ENCODE measurements at places on chromosomes 2 and 18.

- no peak for DNase-seq
- H3K4me3 ChIP-seq = no peak overlapping the region
- H3K27ac ChIP-seq = no peak overlapping the region
Measured at GRCh38 chr2:129812071-129812470, 167.4 kb upstream of the RAB6C start.

DNA sequence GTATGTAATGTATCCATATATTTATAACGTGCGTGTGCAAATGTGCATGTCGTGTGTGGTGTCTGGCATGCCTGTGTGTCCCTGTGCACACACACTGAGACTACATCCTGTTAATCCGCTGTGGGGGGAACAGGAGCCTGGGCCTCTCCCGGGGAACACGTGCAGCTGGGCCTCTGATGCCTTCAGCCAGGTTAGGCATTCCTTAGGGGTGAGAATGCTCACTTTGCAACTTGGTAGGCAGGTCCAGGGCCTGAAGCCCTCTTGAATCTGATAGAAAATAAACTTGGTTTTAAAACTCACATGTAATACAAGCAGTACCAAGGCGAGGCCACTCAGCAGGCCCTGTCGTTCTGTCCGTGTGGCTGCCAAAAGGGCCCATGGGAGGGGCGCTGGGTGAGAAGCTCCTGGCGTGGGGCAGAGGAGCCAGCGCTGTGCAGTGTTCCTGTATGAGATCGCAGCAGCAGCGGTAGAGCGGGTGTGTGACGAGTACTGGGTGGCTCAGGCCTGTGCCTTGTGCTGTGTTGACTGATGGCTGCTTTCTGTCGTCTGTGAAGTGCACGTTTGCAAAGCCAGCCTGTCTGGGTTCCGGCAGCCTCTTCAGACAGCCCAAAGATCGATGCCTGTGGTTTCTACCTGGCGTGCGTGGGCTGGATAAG is 16.2 kb downstream of the SALL3 start:
- DNase-seq = no peak
- H3K4me3 ChIP-seq = no peak overlapping the region
- no peaks in the 10 kb centered on the region for H3K4me1 ChIP-seq
- H3K36me3 ChIP-seq = peaks cover 1% of the 10 kb centered on the region
- peaks cover 5% of the 10 kb centered on the region for H3K27me3 ChIP-seq

DNA sequence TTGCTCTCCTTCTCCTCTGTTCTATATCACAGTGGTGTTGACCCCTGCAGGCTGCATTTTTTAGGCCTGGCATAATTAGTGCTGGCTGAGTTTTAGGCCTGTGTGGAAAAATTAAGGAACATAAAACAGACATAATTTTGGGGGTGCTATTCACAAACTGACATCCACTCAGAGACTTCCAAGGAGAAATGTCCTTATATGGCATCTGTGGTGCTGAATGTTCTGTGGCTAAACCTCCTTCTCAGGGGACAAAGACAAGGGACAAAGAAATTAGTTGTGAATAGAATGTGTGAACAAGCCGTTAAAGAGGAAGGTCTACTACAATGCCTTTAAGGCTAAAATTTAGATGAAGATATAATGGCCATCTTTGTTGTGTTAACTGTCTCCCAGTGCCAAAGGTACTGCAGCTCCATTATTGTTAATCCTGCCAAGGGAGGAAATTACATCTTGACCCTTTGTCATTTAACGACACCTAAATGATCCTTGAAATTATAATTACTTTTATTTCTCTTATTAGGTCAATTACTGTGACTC is 870.0 kb upstream of the CHAC2 start:
- DNase-seq = no peak
- H3K4me3 ChIP-seq = no peak overlapping the region
- no peak overlapping the region for H3K27ac ChIP-seq
- no peaks in the 10 kb centered on the region for H3K27me3 ChIP-seq
- no peaks in the 10 kb centered on the region for H3K4me1 ChIP-seq

- no peaks in the 10 kb centered on the region for H3K36me3 ChIP-seq
- no peaks in the 10 kb centered on the region for H3K4me1 ChIP-seq
- DNase-seq = no peak
- H3K27me3 ChIP-seq = no peaks in the 10 kb centered on the region
- H3K27ac ChIP-seq = no peak overlapping the region
Measured at GRCh38 chr2:10426726-10427617, 21.2 kb downstream of the ODC1 start.

DNA sequence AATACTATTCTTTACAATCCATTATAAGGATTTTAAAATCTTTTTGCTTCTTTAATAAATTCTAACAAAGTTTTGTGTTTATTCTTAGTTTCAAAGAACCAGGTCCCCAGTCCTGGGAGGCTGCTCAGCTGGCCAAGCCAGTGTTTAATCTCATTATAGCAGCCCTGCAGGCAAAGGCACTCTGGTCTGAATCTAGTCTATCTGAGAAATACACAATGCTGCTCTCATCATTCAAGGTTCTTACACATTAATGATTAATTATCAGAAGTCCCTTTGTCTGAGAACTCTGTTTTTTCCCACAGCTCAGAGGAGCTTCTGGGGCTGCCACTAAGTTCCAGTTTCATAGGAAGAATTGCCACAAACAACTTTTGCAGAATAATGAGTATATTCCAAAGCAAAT is 27.7 kb downstream of the KCTD18 start:
- no peak overlapping the region for H3K27ac ChIP-seq
- H3K27me3 ChIP-seq = no peaks in the 10 kb centered on the region

GRCh38 chr2:55252832-55253231 is 16.2 kb downstream of the MTIF2 start:
- no peak overlapping the region for H3K4me3 ChIP-seq
- H3K4me1 ChIP-seq = peaks cover 6% of the 10 kb centered on the region
- H3K36me3 ChIP-seq = peaks cover 29% of the 10 kb centered on the region
- H3K27ac ChIP-seq = no peak overlapping the region

GRCh38 chr18:38810789-38811188 is 1245.2 kb upstream of the CELF4 start:
- no peaks in the 10 kb centered on the region for H3K27me3 ChIP-seq
- no peak for DNase-seq
- no peak overlapping the region for H3K4me3 ChIP-seq
- no peaks in the 10 kb centered on the region for H3K36me3 ChIP-seq

GRCh38 chr2:96143231-96143847 is 1.9 kb downstream of the DUSP2 start:
- peaks cover 18% of the 10 kb centered on the region for H3K36me3 ChIP-seq
- H3K4me1 ChIP-seq = peaks cover 55% of the 10 kb centered on the region
- no peak for DNase-seq
- peak overlapping the region; percentile 70 for H3K27ac ChIP-seq
- no peaks in the 10 kb centered on the region for H3K27me3 ChIP-seq
- H3K4me3 ChIP-seq = peak overlapping the region; percentile 84

DNA sequence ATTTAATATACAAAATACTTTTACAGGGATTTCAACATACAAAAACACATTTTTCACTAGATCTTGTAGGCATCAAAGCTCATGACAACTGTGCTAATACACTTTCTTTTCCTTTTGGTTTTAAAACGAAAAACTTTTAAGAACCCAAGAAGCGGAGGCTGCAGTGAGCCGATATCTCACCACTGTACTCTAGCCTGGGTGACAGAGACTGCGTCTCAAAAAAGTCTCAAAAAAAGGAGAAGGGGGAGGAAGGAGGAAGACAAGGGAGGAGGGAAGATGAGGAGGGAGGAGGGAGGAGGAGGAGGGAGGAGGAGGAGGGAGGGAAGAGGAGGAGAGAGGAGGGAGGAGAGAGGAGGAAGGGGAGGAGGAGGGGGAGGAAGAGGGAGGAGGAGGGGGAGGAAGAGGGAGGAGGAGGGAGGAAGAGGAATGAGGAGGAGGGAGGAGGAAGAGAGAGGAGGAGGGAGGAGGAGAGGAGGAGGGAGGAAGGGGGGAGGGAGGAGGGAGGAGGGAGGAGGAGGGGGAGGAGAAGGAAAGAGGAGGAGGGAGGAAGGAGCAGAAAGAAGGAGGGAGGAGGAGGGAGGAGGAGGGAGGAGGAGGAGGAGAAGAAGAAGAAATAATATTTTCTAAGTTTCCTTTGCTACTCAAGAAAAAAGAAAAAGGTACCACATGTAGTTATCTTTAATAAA is 13.8 kb downstream of the ROCK2 start:
- no peaks in the 10 kb centered on the region for H3K4me1 ChIP-seq
- no peaks in the 10 kb centered on the region for H3K27me3 ChIP-seq
- H3K4me3 ChIP-seq = no peak overlapping the region
- no peak overlapping the region for H3K27ac ChIP-seq
- H3K36me3 ChIP-seq = peaks cover 4% of the 10 kb centered on the region

DNA sequence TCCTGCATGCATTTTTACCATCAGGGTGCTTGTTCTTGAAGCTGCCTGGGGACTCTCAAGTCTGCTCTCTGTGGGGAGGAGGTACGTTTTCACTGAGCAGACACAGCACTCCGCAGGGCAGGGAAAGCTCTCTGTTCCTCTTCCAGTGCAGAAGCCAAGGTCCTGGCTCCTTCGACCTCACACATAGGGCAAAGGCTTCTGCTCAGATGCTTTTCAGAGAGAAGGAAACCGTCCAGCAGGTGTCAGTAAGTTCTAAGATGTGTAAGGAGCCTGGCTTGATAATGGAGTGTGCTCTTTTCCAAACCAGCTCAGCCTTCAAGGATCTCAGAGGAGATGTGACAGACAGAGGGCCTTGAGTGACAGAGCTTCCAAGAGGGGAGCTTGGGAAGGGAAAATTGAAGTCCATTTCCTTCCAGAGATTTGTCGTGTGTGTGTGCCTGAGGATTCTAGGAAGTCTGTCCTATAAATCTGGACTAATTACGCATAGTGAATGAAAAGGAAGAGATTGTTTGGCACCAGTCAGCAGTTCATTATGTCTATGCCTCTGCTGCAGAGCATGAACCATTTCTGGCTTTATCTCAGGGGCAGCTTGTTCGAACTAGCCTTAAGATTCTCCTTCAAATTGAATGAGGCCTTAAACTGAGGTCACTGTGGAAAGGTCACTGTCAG is 67.3 kb upstream of the UPP2 start:
- H3K4me1 ChIP-seq = no peaks in the 10 kb centered on the region
- DNase-seq = no peak
- H3K27ac ChIP-seq = no peak overlapping the region
- no peak overlapping the region for H3K4me3 ChIP-seq
- H3K27me3 ChIP-seq = peaks cover 37% of the 10 kb centered on the region

- H3K4me1 ChIP-seq = no peaks in the 10 kb centered on the region
- H3K4me3 ChIP-seq = no peak overlapping the region
- H3K27me3 ChIP-seq = no peaks in the 10 kb centered on the region
- DNase-seq = no peak
- no peak overlapping the region for H3K27ac ChIP-seq
- H3K36me3 ChIP-seq = no peaks in the 10 kb centered on the region
Measured at GRCh38 chr2:14256890-14257289, 375.6 kb upstream of the LRATD1 start.

DNA sequence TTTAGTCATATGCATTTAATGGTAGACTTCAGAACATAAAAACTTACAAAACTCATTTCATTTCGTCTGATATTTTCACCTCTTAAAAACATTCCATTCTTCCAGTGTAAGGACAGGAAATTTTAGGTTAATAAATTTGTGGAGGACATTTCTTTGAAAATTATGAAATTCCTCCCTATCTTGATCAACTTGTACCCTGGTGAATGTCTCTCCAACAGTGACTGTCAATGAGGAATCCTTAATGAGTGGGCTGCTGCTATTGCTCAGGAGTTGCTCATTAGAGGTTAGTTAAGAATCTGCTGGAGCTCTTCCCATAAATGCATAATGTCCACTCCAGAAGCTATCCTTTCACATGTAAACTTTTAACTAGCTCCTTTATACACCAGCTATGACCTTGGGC is 69.1 kb downstream of the LRP1B start:
- no peak overlapping the region for H3K4me3 ChIP-seq
- DNase-seq = no peak
- H3K4me1 ChIP-seq = no peaks in the 10 kb centered on the region

GRCh38 chr2:151297882-151298281 is 8.4 kb upstream of the NMI start:
- H3K4me1 ChIP-seq = peaks cover 11% of the 10 kb centered on the region
- peaks cover 2% of the 10 kb centered on the region for H3K27me3 ChIP-seq
- DNase-seq = no peak
- H3K27ac ChIP-seq = no peak overlapping the region

GRCh38 chr2:47519604-47520301 is 116.8 kb downstream of the MSH2 start:
- no peaks in the 10 kb centered on the region for H3K27me3 ChIP-seq
- H3K4me3 ChIP-seq = peak overlapping the region; percentile 69
- peak overlapping the region; percentile 62 for H3K27ac ChIP-seq
- no peak for DNase-seq
- no peaks in the 10 kb centered on the region for H3K36me3 ChIP-seq

- no peak for DNase-seq
- peaks cover 10% of the 10 kb centered on the region for H3K27me3 ChIP-seq
- no peak overlapping the region for H3K27ac ChIP-seq
- no peaks in the 10 kb centered on the region for H3K4me1 ChIP-seq
- no peak overlapping the region for H3K4me3 ChIP-seq
- H3K36me3 ChIP-seq = peaks cover 2% of the 10 kb centered on the region
Measured at GRCh38 chr2:71631411-71631931, 178.1 kb downstream of the DYSF start.

DNA sequence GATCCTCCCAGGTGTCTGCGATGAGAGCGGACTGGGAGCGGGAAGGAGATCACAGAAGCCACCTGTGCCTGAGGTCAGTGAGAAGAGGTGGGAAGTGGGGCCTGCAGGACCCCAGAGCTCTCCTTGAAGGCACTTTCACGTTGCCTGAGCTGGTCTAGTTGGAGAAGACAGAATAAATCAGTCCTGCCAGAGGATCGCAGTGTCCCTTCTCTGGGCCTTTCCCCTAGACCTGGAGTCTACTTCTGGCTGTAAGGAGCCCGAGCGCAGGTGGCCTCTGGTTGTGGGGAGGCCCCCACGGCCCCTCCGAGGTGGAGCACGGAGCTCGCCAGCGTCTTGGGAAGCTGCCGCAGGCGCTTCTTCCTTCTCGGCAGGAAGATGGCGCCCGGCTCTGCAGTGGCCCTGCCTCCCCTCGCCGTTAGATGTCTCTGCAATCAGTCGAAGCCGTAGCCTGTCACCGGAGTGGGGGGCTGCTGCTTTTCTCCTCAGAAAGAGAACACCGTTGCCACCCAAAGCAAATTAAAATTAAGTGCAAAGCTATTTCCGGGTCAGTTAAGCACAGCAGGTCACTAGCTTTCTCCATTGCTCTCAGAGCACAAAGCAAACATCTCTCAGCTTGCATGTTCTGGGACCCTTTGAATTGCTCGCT is 212.0 kb upstream of the MYT1L start:
- no peak overlapping the region for H3K27ac ChIP-seq
- H3K36me3 ChIP-seq = no peaks in the 10 kb centered on the region
- no peaks in the 10 kb centered on the region for H3K4me1 ChIP-seq
